Activated CD4-positive, alpha-beta memory T cell treated with anti-CD3 and anti-CD28 coated beads for 36 hours (primary cell): ENCODE measurements at places on chromosomes 1 and 21. TPM values are rescaled to one million over a fixed set of nuclear protein-coding genes. Genes with fewer than 3 reads are reported as not detected.

- peaks cover 10% of the 10 kb centered on the region for H3K27me3 ChIP-seq
- no peak for DNase-seq
- H3K4me1 ChIP-seq, result peaks cover 22% of the 10 kb centered on the region
- H3K4me3 ChIP-seq, result no peak overlapping the region
- no peak overlapping the region for H3K27ac ChIP-seq
These were observed 13.8 kb upstream of the PHLDA3 start for GRCh38 chr1:201482755-201483154.

- no peak overlapping the region for H3K27ac ChIP-seq
- H3K4me3 ChIP-seq, result no peak overlapping the region
- peaks cover 62% of the 10 kb centered on the region for H3K4me1 ChIP-seq
These were observed 27.2 kb downstream of the PUM1 start for GRCh38 chr1:31038360-31038759.

GRCh38 chr1:14495996-14496395 is 102.5 kb upstream of the KAZN start:
- no peak for DNase-seq
- H3K4me1 ChIP-seq, result no peaks in the 10 kb centered on the region
- H3K27ac ChIP-seq, result no peak overlapping the region
- H3K36me3 ChIP-seq, result no peaks in the 10 kb centered on the region
- H3K27me3 ChIP-seq, result peaks cover 11% of the 10 kb centered on the region
- H3K4me3 ChIP-seq, result no peak overlapping the region

- no peak overlapping the region for H3K4me3 ChIP-seq
- H3K4me1 ChIP-seq, result no peaks in the 10 kb centered on the region
- peaks cover 10% of the 10 kb centered on the region for H3K27me3 ChIP-seq
- H3K27ac ChIP-seq, result no peak overlapping the region
- no peaks in the 10 kb centered on the region for H3K36me3 ChIP-seq
- DNase-seq, result peak; percentile 37
These were observed 181.4 kb upstream of the KIAA0040 start for GRCh38 chr1:175373786-175374623.

- H3K27me3 ChIP-seq, result peaks cover 3% of the 10 kb centered on the region
- peaks cover 7% of the 10 kb centered on the region for H3K4me1 ChIP-seq
- H3K4me3 ChIP-seq, result no peak overlapping the region
- no peaks in the 10 kb centered on the region for H3K36me3 ChIP-seq
- H3K27ac ChIP-seq, result no peak overlapping the region
- no peak for DNase-seq
These were observed 232.6 kb downstream of the SRGAP2C start for GRCh38 chr1:121417325-121417923.

DNA sequence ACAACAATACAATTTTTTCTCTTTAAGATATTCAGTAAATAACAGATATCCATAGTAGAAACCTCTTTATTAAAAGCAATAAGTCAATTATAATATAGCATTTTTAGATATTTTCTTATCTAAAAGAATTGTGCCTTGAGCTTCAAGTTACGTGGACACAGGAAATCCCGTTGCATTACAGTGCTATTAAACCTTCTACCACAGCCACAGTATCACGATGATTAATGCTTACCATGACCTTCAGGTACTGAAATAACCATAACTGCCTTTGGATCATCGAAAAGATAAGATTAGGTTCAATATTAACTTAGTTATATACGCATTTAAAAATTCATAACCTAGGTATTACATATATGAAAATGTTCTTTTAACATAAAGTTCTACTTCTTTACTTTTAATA is 17.9 kb downstream of the B3GALNT2 start:
- H3K36me3 ChIP-seq, result peaks cover 20% of the 10 kb centered on the region
- no peak for DNase-seq
- no peaks in the 10 kb centered on the region for H3K27me3 ChIP-seq
- peaks cover 7% of the 10 kb centered on the region for H3K4me1 ChIP-seq

GRCh38 chr1:41315146-41315822 is 46.0 kb upstream of the FOXO6 start:
- no peaks in the 10 kb centered on the region for H3K4me1 ChIP-seq
- no peak overlapping the region for H3K4me3 ChIP-seq
- no peak overlapping the region for H3K27ac ChIP-seq
- H3K36me3 ChIP-seq, result no peaks in the 10 kb centered on the region
- peaks cover 2% of the 10 kb centered on the region for H3K27me3 ChIP-seq

- no peak for DNase-seq
- H3K27ac ChIP-seq, result no peak overlapping the region
- no peaks in the 10 kb centered on the region for H3K27me3 ChIP-seq
These were observed 30.8 kb downstream of the DUSP10 start for GRCh38 chr1:221711063-221711577.

DNA sequence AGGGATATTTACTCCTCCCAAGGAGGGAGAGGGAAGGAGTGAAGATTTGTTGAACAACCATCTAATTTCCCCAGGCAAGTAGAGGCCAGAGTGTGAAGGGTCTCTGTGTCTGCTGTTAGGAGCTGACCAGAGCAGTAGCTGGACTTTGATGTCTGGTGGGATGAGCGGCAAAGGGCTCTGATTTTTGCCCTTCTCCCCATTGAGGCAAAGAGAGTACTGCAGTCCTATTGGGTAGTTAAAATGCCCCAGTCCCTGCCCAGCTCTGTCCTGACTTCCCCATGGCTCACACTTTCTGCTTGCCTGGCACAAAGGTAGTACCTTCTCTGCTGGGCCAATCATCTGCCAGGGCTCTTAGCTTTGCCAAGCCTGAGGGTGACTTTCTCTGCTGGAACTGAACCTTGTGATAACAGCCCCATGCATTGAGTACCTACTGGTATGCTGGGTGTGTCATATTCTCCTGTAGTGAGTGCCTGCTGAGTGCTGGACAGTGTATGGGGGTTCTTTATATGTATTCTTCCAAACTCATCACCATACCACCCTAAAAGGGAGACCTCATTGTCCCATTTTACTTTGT is 64.0 kb upstream of the SELENON start:
- H3K36me3 ChIP-seq, result no peaks in the 10 kb centered on the region
- H3K4me1 ChIP-seq, result peaks cover 9% of the 10 kb centered on the region
- H3K27ac ChIP-seq, result no peak overlapping the region
- no peak for DNase-seq

- no peak for DNase-seq
- no peaks in the 10 kb centered on the region for H3K27me3 ChIP-seq
- H3K27ac ChIP-seq, result no peak overlapping the region
- no peaks in the 10 kb centered on the region for H3K4me1 ChIP-seq
- H3K4me3 ChIP-seq, result no peak overlapping the region
These were observed 878 bp downstream of the OR11L1 start for GRCh38 chr1:247840818-247841217.

Gene STXBP3
- 46.8 TPM for total RNA-seq
